ENCODE measurements at places on chromosomes 2 and 18. TPM values are rescaled to one million over a fixed set of nuclear protein-coding genes. Genes with fewer than 3 reads are reported as not detected.

DNA sequence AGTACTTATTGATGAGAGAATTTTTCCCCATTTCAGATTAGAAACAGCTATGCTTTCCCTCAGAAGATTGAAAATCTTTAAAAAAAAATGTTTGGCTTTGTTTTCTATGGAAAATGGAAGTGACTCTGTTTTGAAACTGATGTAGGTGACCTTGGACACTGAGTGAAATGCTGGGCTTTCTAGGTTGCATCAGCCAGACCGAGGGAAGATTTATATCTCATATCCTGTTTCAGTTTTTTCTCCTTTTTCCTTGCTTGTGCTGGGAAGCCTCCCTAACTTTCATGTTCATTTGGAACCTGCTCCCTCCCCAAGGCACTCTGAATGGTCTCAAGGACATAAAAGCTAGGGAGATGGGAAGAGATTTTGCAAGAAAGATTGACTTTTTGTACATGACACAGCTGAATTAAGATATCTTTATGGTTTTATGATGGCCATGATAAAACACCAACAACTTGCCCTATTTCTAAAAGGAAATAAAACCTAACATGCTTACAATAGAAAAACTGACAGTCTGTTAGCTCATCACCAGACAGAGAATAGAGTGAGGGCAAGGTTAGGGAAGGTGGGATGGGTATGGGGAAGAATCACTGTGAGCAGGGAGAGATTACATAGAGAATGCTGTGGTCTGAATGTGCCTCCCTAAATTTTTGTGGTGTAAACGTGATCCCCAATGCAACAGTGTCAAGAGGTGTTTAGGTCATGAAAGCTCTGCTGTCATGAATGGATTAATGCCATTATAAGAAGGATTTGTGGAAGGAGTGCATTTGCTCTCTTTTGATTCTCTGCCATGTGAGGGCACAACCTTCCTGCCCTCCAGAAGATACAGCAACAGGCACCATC is 249.7 kb downstream of the TPGS2 start:
- DNase-seq, result no peak

DNA sequence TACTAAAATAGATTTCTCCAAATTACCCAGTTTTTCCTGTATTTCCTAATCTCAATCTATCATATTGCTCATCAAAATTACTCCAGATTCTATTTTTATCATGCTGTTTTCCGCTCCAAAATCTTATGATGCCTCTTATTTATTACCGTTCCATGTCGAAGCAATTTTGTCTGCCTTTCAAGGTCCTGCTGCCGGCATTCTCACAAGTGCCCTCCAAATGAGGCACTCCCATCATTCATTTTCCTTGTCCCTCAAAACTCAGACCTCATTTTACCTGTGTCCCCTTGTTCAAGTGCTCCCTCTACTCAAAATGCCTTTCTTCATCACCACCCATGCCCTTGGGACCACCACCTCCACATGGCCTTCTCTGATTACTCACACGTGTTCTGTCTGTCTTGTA is 13.1 kb downstream of the NEB start:
- DNase-seq, result no peak

Gene AKAIN1
- not detected for total RNA-seq

DNA sequence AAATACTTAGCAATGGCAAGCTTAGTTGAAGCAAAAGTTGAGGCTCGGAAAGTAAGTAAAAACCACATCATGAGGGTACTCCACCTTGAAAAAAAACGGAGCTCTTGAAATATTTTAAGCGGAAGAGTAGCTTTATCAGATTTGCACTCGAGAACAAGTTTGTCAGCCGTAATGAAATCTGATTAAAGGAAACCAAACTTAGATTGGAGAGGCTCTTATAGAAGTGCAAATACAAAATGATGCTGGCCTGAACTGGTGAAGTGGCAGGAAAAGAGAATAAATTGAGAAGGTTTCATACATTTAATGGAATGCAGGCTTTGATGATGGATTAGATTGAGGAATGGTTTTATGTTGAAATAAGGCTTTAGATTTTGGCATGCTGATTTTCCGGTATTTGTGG is 484.2 kb downstream of the PID1 start:
- no peak for DNase-seq

GRCh38 chr18:73461780-73462059 is 593.9 kb upstream of the NETO1 start:
- DNase-seq, result no peak

GRCh38 chr18:63085611-63086010 is 234.0 kb downstream of the BCL2 start:
- no peak for DNase-seq

Gene DYSF
- total RNA-seq, result 3.4 TPM
